Retinal pigment epithelial cell (primary cell): ENCODE measurements at places on chromosomes 6 and 20.

GRCh38 chr6:157269261-157269794 is 54.0 kb downstream of the TMEM242 start:
- no peak for DNase-seq

DNA sequence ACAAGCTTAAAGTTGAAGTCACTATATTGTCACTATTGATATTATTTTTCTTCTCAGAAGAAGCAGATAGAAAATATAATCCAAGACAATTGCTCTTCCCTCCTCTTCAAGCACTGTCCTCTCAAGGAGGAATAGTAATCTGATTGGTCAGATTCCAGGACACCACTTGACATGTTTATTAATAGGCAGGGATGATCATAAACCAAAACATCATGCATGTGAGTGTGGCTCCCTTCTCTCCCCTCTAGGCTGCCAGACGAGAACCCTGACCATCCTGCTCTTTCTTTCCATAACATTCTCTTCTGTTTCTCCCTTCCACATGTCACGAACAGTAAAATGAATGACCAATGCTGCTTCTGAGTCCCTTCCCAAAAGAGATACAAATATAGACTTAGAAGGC is 7.5 kb downstream of the ATG5 start:
- DNase-seq, result no peak

DNA sequence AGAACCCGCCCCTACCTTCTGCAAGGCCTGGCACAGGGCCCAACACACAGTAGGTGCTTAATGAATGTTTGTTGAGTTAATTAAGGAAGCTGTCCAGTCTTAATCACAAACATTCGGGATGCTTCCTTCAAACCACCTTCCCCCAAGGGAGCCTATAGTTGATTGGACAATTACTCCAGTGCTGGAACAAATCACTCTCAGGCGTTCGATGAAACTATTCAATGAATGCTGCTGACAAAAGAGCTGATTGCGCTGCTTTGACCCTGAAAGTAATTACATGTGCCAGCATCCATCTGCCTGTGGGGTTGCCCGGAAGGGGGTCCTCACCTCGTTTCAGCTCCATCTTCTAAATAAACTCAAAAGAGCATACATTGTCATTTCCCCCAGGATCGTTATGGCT is 112.0 kb upstream of the SRSF6 start:
- DNase-seq, result no peak

GRCh38 chr20:39016041-39016440 is 53.9 kb downstream of the DHX35 start:
- peak; percentile 11 for DNase-seq

- DNase-seq, result no peak
Observed at GRCh38 chr6:158067436-158068015, 85.9 kb downstream of the SYNJ2 start.

DNA sequence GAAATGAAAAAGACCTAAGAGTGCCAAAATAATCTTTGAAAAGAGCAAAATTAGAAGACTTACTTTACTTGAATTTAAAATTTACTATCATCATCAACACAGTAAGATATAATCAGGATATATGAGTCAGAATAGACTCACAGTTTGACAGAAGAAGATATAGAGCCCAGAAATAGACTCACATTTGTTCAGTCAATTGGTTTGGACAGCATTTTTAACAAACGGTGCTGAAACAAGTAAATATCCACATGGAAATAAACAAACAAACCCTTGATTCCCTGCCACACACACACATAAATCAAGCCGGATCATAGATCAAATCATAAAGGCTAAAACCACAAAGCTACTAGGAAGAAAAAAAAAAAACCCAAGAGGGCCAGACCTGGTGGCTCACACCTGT is 291.1 kb downstream of the ADGRG6 start:
- no peak for DNase-seq

DNA sequence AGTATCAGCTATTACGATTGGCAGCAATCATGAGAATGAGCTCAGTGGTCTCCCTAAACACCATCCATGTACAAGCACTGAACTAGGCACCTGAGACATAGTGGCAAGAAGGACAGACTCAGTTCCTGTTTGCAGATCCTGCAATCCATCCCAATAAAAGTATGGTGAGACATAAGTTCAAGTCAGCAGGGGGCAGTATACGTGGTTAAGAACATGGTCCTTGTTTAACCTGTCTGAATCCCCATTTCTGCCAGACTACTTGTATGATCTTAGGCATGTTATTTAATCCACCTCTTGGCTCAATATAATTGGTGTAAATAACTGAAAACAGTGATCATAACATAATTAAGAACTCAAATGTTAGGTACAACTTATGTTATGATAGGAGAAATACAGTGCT is 33.2 kb upstream of the PNISR start:
- DNase-seq, result no peak

- DNase-seq, result no peak
Observed at GRCh38 chr20:36786246-36786645, 12.7 kb upstream of the DSN1 start.

DNA sequence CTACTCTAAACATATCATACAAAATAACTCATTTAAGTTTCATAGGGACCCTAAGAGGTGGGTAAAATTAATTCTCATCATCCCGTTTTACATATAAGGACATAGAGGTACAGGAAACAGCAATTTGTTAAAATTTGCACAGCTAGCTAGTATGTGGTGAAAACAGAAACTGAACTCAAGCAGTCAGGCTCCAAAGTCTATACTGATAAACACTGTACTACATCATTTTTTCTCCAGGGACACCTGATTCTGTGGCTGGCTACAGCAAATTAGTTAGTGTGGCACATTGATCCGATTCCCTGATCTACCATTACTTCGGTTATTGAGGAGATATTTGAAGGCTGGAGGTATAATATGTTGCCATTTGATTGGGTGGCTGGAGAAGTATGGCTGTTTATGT is 36.2 kb upstream of the E2F3 start:
- no peak for DNase-seq

DNA sequence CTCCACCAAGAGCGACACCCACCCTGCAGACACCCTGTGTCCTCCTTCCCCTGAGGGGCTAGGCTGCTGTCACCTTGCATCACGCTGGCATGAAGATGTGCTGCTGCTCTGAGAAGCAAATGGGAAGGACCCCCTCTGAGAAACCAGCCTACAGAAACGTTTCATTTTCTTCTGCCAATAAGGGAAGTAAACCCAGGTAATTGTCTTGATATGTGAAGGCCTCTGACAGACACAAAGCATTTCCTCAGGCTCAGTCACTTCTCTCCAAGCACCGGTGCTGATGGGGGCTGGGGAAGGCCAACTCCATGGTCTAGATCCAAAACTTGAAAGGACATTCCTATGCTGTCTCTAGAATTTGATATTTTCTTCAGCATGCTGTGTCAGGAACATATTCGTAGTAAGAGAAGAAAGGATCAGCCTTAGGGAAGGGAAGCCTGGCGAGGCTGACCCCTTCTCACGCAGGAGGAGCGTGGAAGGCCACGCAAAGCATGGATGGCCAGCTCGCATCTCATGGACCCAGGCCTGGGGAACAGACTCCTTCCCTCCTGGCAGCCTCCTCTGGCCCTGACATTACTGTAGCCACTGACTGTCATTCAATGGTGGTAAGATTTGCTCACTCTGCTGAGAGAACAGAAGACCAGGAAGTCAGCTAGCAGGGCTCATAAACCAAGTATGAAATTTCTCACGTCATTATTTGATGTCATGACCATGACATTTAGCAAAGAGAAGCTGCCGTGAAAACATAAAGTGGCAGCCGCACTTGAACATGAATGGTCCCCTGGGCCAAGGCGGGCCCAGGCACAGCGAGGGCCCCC is 20.4 kb downstream of the ACSS1 start:
- no peak for DNase-seq

DNA sequence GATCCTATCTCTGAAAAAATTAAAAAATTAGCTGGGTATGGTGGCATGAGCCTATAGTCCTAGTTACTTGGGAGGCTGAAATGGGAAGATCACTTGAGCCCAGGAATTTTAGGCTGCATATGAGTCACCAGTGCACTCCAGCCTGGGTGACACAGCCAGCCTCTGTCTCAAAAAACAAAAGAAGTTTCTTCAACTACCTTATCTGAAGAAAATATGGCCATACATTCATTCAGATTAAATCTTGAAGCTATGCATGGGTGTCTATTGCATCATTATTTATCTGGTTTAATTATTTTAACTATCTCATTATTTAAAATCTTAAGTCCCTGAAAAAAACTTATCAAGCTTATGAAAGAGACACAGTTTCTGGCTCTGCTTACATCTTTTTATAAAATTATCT is 204.1 kb downstream of the SIM1 start:
- DNase-seq, result no peak

- DNase-seq, result peak; percentile 27
Observed at GRCh38 chr6:170178561-170179477, 112.1 kb downstream of the DLL1 start.
